IMR-90 (cell line): ENCODE measurements at places on chromosomes 13 and 19. TPM values are rescaled to one million over a fixed set of nuclear protein-coding genes. Genes with fewer than 3 reads are reported as not detected.

GRCh38 chr19:30604657-30605056 is 232.5 kb downstream of the ZNF536 start:
- DNase-seq, result no peak

GRCh38 chr13:32210101-32210500 is 105.1 kb downstream of the ZAR1L start:
- no peak for DNase-seq

DNA sequence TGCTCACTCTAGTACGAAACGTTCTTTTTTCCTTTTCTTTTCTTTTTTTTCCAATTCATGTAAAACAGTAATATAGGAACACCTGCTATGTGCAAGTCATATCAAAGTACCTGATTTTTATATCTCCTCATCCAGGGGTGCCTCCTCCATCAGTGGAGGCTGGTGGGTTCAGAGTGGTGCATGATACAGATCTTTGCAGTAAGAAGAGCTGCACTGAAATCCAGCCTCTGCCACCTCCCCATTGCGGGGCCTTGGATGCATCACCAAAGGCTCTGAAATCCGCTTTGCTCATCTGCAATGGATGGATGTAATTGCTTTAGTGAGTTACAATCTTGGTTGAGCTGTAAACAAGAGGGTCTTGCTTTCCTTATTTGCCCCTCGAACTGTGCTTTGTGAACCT is 38.3 kb downstream of the GPR12 start:
- DNase-seq, result no peak

DNA sequence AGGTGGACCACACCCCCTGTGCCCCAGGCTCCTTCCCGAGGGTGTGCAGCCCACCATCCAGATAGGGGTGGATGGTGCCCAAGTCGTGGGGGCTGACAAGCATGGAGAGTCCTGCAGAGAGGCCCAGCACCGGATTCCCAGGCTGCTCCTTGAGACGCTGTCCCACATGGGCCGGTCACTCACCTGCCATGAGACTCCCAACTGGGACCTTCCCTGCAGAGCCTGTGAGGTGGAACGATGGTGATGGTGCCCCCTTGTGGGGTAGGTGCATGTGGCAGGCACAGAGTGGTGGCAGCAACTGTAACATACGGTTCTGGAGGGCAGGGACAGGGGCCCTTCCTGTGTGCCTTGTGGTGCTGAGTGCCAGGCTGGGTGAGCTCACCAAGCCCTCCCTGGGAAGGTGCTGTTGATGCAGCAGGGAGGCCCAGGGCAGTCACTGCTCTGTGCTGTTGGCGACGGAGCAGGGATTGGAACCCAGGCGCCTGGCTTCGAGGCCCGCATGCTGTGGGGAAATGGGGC is 33.1 kb downstream of the PPP1R37 start:
- peak; percentile 49 for DNase-seq

DNA sequence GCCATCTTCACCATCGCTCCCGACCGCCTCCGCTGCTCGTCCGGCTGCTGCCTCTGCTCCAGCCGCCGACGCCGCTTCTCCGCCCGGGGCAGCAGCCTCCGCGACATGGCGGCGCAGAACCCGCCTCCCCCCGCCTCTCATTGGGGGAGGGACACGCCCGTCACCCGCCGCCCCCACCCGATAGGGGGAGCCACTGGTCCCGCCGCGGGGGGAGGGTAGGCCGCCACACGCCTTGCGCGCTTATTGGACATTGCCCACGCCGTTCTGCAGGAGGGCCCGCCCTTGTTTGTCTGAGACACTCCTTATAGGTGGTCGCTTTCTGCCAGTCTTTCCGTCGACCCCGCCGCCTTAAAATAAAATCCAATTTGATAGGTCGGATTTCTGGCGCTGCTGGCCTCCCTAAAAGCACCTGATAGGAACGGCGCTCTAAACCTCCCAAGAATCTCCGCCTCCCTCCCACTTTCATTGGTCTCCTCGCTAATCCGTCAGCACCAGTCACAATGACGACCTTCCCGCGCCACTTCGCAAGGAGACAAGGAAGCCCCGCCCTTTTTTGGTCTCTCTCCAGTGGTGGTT is at the start of gene HNRNPL:
TSS of gene HNRNPL (minus strand) at position 127 of the 576 bp plus-strand sequence. CDS start at position 107, 20 bp downstream.
- DNase-seq, result peak; percentile 100

GRCh38 chr19:14475251-14476073 is at the start of gene PTGER1:
Gene PTGER1, minus strand, starts transcription at chr19:14475354. Its CDS starts 1,034 bp downstream, at chr19:14474320.
- DNase-seq, result peak; percentile 35

GRCh38 chr19:16862826-16863415 is 25.9 kb upstream of the F2RL3 start:
- no peak for DNase-seq

DNA sequence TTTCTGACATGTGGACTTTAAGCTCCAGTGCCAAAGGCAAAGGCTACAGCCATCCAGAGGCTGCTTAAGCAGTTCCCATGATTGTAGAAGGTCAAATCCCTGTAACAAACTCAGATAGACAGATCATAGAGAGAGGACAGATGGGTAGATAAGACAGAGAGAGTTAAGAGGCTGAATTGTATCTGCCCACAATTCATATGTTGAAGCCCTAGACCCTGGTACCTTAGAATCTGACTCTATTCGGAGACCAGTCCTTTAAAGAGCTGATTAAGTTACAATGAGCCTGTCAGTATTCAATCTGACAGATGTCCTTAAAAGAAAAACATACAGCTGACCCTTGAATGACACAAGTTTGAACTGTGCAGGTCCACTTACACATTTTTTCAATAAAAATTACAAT is 115.2 kb downstream of the RAP2A start:
- no peak for DNase-seq

GRCh38 chr13:25217023-25217885 is 45.2 kb upstream of the AMER2 start:
- peak; percentile 70 for DNase-seq

Gene THOP1
- polyA plus RNA-seq, result 91.9 and 110 TPM in 2 replicates

Gene TICAM1
- polyA plus RNA-seq, result 9.2 and 10.9 TPM in 2 replicates

Gene CCDC169
- polyA plus RNA-seq, result 0.62 TPM in 2 replicates
